Islet precursor cell (in vitro differentiated cells): ENCODE measurements at places on chromosomes 16 and 17.
A peak's percentile ranks its signal among the peaks of the same experiment; 100 is the strongest.

- no peak for DNase-seq
These were observed 3.8 kb downstream of the ASGR1 start for GRCh38 chr17:7175330-7175733.

- DNase-seq = peak; percentile 57
These were observed at the start of gene SLFN11 for GRCh38 chr17:35373534-35373983. Gene SLFN11 (minus strand): TSS chr17:35373621. CDS start chr17:35363807, 9,814 bp downstream.

- DNase-seq = no peak
These were observed 1.1 kb downstream of the TOX3 start for GRCh38 chr16:52545898-52546266.

GRCh38 chr17:82278786-82279391 is 5.4 kb upstream of the CSNK1D start:
- DNase-seq = no peak

DNA sequence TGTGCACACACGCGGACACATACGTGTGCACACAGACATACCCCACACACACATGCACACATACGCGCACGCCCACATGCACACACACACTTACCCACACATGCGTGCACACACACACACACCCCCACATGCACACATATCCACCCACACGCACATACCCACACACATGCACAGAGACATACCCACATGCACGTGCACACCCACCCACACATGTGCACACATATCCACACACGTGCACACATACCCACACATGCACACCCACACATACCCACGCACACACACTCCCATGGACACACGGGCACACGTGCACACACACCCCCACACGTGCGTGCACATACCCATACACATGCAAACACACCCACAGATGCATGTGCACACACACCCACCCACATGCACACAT is 27.2 kb upstream of the PVALEF start:
- DNase-seq = no peak

DNA sequence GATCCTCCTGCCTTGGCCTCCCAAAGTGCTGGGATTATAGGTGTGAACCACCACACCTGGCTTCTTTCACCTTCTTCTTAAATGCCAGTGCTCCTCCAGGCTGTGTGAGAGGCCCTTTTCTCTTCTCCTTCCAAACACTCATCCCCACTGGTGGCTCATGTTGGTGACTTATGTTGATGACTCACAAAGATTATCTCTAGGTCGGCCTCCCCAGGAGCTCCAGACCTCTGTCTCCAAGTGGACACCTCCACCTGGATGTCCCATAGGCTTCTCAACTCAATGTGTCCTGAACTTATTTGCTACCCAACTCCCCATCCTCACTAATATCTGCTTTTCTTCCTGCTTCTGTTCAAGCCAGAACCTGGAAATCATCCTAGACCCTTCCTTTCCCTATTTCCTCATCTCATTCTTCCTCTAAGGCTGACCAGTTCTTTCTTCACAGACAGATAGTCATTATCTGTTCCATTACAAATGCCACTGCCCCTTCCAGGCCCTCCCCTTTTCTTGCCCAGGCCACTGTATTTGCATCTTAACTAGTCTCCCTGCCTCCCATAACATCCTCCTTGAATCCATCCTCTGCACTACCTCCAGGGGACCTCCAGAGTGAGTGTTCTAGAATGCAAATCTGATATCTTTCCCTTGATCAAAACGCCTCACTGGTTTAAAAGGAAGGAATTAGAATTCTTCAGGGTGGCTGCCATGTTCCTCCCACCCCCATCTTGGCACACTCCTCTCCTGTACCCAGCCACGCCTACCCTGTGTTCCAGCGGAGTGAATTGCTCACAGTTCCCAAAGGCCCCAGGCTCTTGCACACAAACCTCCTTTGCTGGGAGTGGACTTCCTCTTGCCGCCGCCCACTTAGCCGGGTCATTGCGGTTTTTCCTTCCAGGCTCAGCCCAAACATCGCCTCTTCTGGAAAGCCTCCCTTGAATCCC is 34.8 kb upstream of the FBXO47 start:
- peak; percentile 83 for DNase-seq

DNA sequence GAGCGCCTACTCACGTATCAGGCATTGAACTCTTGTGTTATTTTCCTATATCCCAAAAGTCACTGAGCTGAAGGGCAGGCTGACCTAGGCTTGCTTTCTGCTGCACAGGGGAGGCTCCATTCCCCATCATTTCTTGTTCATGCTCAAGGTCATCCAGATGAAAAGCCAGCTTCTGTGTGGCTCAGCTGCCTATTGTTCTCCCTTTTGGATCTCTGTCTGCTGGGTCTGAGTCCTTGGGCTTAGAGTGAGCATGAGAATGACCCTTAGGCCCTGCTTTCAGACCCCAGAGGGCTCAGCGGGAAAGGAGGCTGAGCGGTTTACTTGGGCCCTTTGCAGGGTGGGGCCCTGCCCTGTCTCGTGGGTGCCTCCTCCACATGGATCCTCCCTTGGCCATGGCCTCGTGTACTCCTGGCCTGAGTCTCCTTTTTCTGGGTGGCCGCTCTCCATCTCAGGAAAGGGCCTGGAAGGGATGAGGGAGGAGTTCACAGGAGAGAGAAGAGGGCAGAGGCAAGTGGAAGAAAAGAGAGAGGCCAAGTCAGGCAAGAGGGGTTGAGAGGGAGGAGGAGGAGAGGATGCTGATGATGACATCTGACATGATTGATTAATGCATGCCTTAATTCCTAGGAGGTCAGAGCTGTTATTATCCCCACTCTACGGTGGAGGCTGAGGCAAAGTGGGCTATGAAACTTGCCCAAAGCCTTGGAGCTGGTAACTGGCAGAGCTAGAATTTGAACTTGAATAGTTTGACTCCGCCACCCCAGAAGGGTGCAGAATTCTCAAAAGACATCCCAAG is 19.8 kb upstream of the MAP3K14 start:
- DNase-seq = peak; percentile 44

- DNase-seq = no peak
These were observed 25.0 kb downstream of the FOXK2 start for GRCh38 chr17:82544431-82545070.

- no peak for DNase-seq
These were observed 602.7 kb upstream of the CDH5 start for GRCh38 chr16:65763640-65764305.

DNA sequence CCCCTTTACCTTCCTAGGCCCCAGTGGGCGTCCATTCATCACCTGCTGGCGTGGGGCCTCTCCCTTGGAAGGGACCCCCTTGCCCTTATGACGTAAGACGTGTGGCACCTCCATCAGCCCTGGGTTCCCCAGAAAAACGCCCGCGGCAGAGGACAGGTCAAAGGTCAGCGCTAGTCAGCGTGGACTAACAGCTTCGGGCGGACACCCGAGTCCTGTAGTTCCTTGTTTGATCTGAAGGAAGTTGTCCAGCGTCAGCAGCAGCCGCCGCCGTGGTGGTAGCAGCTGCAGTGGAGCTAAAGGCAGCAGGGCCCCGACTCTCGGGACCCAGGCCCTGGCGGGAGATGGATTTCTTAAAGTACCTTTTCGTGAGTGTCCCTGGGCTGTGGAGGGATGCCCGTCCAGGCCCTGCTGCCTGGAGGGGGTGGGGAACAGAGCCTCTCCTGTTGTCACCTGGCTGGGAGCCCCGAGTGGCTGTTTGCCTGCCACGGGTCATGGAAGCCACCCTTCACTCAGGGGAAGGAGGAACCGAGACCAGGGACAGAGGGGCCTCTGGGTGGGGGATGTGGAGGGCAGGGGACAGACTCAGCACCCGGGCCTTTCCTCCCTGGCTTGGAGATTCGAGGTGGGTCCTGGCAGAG is 123.6 kb downstream of the OR1D5 start:
- no peak for DNase-seq

- DNase-seq = peak; percentile 6
These were observed 7.3 kb downstream of the ADGRG5 start for GRCh38 chr16:57549730-57550129.

DNA sequence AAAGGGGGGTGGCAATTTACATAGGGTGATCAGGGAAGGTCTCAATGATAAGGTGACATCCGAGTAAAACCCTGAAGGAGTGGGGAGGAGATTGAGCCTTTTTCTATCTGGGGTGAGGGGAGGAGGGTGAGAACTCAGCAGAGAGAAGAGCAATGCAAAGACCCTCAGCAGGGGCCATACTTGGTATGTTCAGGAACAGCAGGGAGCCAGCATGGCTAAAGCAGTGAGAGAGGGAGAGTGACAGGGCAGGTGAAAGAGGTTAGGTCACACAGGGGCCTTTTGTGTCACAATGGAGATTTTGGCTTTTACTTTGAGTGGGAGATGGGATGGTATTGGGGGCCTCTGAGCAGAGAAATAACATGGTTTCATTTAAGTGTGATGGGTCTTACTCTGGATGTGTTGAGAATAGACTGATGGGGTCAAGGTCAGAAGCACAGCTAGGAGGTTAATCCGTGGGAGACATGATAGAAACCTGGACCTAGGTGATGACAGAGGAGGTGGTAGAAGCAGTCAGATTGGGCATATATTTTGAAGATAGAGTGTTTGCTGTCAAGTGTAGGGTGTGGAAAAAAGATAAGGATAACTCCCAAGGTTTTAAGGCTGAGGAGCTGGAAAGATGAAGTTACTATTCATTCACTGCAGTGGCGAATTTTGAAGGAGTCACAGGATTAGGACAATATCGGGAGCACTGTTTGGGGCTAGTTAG is 6.2 kb downstream of the SP2 start:
- no peak for DNase-seq

- DNase-seq = no peak
These were observed 853.9 kb upstream of the EEF2KMT start for GRCh38 chr16:5951486-5951885.

DNA sequence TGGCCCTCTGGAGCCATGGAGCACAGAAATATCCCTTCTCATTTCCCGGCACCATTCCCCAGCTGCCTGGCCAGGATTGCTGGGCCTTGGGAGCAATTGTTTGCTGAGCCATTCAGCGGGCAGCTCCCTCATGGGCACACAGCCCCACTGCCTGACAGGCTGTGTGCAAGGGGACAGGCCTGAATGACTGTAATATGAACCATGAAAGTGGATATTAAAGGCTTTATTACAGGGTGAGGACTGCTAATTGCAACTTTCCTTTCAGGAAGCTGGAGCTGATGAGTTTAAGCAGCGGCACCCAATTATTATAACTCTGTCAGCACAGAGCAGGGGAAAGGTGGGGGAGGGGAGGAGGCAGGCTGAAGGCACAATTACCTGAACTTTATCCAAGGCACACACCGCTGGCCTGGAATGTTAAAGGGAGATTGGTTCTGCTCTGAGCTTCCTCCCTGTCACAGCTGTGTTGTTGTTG is 159.8 kb upstream of the SDK2 start:
- DNase-seq = no peak

DNA sequence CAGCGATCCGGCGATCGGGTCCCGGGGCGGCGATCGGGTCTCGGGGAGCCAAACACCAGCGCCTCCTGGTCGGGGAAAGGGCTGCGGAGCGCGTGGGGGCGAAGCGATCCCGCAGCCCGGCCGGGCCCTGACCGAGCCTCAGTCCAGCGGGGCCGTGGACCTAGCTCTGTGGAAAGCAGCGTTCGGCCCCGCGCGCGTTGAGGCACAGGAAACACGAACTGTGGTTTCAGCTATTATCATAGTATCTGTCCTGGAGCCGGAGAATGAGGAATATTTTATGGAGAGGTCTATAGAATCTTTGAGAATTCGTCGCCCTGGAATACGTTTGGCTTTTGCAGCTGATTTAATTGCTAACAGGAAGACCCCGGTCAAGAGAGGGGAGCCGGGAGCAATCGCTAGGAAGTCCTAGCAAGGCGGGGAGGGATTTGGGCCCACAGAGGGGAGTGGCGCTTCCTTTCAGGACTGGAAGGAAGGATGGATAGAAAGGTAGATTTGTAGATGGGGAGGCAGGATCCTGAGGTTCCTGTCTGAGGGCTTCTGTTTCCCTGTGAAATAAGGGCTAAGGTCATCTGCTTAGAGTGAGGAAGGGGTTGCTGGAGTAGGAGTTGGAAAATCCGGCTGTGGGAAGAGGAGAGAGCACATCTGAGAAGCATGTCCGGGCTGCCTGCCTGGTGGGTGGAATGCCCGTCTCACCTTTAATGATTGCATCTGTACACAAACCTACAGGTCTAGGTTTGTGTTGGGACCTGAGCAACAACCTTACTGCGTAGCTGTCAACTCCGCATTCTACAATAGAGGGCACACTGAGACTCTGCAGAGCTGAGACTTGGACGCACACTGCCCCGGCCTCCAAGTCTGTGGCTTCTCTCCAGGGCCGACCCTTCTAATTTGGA is 770 bp downstream of the CCNF start:
- peak; percentile 57 for DNase-seq

DNA sequence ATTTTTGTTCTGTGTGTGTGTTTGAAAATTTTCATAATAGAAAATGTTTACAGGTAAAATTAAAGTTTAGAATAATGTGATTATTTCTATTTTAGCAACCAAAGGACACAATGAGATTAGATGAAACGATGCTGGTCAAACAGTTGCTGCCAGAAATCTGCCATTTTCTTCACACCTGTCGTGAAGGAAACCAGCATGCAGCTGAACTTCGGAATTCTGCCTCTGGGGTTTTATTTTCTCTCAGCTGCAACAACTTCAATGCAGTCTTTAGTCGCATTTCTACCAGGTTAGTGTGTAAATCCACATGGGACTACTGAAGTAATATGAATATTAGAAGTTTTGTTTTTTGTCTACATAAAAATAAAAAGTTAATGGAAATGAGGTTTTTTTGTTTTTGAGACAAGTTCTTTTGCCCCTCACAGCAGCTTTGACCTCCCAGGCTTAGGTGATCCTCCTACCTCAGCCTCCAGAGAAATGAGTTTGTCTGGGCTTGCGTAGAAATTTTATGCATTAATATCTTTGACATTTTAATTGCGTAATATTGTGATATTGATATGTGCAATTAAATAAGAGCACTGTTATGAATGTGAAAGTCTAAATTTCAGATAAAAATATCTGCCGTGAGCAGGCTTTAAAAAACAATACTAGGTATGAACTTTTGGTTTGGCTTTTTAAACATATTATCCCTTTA is 68.5 kb downstream of the NF1 start:
- DNase-seq = no peak

- DNase-seq = no peak
These were observed 17.2 kb downstream of the COPRS start for GRCh38 chr17:31841850-31842194.

DNA sequence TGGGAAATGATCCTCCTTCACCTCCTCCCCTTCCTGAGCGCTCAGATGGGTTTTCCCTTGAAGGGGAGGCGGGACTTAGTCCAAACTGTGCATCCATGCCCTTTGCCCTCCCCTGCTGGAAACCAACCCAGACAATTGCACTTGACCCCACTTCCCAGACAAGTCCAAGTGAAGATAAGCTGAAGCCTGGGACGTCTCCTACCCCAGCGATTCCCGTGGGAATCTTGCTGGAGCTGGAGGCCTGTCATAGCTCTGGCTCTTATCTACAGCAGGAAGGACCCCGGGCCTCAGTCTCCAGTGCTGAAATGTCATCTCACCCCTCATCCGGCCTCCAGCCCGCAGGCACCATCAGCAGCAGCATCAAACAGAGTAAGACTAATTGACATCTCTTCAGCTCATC is 6.5 kb upstream of the NGFR start:
- DNase-seq = peak; percentile 79
